A549 treated with RU486 at 1 μM for 4 hours (cell line): ENCODE measurements at places on chromosomes 3 and 15. TPM values are rescaled to one million over a fixed set of nuclear protein-coding genes. Genes with fewer than 3 reads are reported as not detected.

The MUSTN1 gene
- not detected in 5 replicates for total RNA-seq

The MBNL1 gene
- 37.7 to 55.3 TPM (median 52.9 TPM) in 5 replicates for total RNA-seq

The CADPS gene
- not detected in 5 replicates for total RNA-seq

The ALDH1A3 gene
- 15.6 to 26.0 TPM (median 18.8 TPM) in 5 replicates for total RNA-seq

The WDR93 gene
- total RNA-seq: 0.15 to 0.17 TPM (median 0.15 TPM) in 3 of 5 replicates, not detected in the others

The RABL3 gene
- 14.4 to 21.6 TPM (median 17.3 TPM) in 5 replicates for total RNA-seq

The GOLGA6L9 gene
- 2.3 to 3.1 TPM (median 3.0 TPM) in 5 replicates for total RNA-seq
